ENCODE measurements at places on chromosomes 3 and 15.

GRCh38 chr3:25424614-25425013 is 3.4 kb upstream of the RARB start:
- DNase-seq = peak; percentile 76

DNA sequence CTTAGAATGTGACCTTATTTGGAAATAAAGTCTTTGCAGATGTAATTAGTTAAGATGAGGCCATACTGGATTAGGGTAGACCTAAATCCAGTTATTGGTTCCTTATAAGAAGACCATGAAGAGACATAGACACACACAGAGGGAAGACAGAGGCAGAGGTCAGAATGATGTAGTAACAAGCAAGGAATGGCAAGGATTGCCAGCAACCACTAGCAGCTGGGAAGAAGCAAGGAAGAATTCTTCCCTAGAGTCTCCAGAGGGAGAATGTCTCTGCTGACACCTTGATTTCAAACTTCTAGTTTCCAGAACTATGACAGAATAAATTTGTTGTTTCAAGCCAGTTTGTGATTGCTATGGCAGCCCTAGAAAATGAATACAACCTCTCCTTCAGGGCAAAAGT is 116.7 kb downstream of the WDR76 start:
- peak; percentile 30 for DNase-seq

- DNase-seq = no peak
Measured at GRCh38 chr15:100206643-100207042, 135.1 kb downstream of the ADAMTS17 start.

DNA sequence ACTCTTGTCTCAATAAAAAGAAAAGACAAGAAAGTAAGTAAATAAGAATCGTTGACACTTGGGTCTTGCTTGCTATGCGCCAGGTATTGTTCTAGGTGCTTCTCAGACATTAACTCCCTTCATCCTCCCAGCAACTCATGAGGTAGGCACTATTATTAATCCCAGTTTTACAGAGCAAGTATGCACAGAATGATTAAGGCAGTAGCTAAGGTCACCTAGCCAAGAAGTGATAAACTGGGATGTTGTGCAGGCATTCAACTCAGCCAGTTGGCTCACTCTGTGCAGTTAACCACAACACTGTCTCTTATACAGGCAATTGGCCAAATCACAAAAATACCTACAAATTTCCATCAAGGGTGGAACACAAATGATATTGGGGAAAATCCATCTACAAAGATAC is 1.7 kb upstream of the C3orf33 start:
- DNase-seq = no peak

- DNase-seq = no peak
Measured at GRCh38 chr3:20130106-20130505, 55.9 kb downstream of the SGO1 start.

GRCh38 chr3:166498446-166498845 is 661.2 kb upstream of the BCHE start:
- no peak for DNase-seq

DNA sequence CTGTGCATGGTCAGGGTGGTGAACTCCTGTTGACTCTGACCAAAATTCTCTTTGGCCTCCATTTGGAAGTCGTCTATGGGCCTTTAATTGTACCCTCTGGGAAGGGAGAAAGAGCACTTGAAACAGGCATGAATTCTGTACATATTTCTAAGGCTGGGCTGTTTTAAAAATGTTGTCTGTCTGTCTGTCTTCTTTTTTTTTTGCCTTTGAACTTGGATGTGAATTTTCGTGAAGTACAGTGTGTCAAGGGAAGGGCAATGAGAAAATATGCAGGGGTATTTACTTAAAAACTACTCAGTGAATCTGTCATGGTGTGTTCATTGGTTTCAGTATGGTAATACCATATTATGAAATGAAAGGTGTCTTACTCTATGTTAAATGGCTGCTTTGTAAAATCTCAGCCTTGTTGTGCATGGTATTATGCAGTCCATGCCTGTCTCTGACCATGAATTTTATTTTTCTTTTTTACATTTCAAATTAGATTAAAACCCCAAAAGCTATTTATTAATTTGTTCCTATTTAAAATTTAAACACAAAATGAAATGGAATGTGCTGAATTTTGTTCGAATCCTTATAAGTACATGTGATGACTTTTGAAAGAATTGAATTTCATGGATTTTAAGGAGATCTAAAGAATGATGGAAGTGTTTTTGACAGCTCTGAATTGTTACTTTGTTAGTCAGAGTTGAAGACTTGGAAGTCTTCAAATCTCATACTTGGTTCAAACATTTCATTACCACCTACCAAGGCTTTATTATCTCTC is 51.1 kb downstream of the RARB start:
- no peak for DNase-seq

- no peak for DNase-seq
Measured at GRCh38 chr3:174862101-174862500, 3.0 kb downstream of the NAALADL2 start.

GRCh38 chr3:192639987-192640386 is 87.4 kb downstream of the FGF12 start:
- no peak for DNase-seq

DNA sequence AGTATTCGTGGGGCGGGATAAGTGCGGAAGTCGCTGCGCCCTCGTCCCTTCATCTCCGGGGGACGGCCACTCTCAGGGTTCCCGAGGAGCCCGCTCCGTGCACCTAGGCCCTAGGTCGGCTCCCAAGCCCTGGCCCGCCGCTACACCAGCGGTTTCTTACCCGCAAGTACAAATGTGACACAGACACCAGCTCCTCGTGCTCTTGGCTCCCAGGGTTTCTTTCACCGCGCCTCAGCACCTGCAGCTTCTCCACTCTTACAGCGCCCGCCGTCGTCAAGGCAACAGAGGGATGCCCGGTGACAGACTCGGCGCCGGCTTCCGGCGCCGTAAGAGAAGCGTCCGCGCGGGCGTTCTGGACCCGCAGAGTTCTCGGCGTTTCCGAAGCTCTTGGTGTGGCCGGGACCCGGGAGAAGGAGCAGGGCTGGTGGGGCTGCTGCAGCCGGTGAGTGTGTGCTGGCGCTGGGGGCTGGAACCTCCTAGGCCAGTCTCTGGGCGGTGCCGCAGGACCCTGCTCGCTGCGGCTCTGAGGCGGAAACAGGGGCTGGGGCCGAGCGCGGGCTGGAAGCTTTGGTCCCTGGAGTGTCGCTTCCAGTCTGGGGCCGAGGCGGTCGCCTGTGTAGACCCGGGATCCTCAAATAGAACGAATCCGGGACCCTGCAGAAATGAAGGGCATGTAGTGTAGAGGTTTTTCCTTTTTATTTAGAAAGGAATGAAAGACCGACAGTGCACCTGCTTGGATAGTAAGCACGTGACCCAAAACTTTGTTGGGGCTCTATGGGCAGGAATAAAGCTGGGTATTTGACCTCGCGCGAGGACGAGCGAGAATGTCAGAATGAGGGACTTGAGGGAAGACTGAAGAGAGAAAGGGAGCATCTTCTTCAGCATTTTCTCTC is 155.4 kb upstream of the GOLGA6L4 start:
- DNase-seq = no peak

- DNase-seq = peak; percentile 59
Measured at GRCh38 chr3:38834110-38834509, 18.1 kb upstream of the SCN10A start.

DNA sequence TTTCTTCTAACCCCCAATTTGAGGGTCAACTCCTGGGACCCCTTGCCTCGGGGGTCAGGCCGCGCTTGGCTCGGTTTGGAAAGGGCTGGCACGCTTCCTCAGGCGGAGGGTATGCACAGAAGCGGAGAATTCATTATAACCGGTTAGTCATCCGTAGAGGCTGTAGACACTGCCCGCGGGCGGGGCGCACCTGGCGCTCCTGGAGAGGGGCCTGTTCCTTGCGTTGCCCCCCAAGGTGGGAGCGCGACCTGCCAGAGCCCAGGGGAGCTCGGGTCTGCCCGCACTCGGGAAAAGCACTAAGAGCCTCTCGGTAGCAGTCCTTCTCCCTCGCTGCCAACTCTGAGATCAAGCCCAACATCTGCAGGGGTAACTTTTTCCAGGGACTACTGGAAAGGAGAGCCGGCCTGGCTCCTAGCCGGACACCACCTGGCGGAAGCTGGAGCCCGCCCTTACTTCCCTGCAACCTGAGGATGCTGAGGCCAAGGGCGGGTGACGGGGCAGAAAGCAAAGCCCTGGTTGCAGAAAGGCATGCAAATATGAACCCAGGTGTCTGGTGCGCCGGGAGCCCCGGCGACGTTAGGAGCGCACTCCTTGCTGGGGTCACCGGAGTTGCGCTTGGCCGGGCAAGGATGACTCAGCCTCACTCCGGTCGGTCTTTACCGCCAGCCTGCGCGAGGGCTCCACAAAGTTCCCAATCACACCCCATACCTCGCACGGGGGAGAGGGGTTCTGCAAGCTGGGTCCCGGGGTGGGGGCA is 1.5 kb upstream of the CACNA2D3 start:
- no peak for DNase-seq

GRCh38 chr15:94004697-94005096 is 226.7 kb upstream of the MCTP2 start:
- DNase-seq = no peak

GRCh38 chr15:63909819-63910437 is 76.2 kb upstream of the HERC1 start:
- DNase-seq = peak; percentile 75

GRCh38 chr3:53728606-53729005 is 117.6 kb downstream of the CHDH start:
- DNase-seq = no peak

DNA sequence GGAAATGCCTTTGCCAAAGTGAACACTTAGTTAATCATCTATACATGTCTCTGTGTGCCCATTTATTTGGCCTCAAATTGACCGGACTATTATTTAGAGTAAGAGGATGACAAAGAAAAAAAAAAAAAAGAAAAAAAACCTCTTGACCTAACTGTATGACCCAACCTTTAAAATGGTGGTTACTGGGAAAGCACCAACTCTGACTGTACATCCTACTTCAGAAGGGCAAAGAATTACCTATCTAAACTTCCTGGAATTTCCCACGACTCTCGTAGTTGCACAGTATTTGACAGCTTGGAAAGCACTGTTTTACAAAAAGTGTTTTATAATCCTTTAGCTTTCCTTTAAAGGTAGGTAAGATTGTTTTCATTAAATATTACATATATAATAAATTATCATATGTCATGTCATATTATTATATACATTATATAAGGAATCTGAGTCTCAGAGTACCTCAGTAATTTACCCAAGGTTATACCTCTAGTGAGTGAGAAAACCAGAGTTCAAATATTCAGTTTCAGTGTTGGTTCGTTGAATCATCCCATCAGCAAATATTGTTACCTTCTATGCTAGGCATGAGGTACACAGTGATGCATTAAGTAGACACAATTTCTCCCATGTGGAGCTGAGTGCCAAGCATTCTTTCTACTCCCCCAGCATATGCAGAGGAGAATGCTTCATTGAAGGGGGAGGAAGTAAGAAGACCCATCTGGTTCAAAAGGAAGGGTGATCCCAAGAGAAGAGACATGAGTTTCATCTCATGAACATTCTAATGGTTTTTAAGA is 5.0 kb downstream of the BCL2A1 start:
- DNase-seq = no peak

GRCh38 chr15:65248511-65249255 is 37.4 kb upstream of the CILP start:
- no peak for DNase-seq

GRCh38 chr3:100075851-100076730 is 38.2 kb downstream of the FILIP1L start:
- no peak for DNase-seq

DNA sequence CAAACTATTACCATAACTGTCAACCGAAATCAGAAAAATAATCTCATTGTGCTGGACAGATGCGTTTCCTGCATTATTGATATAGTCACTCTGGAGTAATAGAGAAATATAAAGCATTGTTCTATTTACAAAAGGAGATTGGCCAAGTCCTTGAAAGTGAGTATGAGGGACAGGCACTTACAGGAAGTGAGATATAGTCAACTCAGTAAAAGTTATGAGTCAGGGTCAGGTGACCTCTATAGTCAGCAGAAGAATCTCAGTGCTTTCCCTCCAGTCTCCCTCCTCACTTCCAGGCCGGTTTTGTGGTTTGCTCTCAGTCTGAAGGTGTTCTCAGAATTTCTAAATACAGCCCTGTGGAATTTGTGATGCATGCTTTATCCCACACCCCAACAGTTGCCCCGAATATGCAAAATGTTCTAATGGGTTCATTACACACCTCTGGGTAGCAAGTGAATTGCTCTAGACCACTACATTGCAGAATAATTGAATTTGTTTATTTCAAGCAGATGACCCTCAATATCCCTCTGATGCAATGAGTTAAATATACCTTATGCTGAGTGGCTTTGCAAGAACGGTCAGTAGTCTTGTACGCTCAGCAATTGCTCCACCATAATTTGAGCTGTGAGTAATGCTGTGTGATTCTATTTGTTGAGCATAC is 787.7 kb downstream of the MCTP2 start:
- no peak for DNase-seq

- no peak for DNase-seq
Measured at GRCh38 chr3:196332168-196332567, 6.0 kb downstream of the TM4SF19 start.

DNA sequence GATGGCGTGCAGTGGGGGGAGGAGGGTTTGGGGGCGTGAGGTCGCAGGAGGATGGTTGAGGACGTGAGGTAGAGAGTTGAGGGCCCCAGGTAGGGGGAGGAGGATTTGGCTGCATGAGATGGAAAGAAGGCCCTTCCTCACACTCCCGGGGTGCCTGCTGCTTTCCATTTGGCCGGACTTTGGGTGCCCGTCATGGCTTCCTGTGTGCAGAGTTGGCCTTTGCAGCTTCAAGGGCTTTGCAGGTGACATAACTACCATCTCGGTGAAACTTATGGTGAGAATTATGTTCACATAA is 1.7 kb downstream of the MLF1 start:
- DNase-seq = no peak

GRCh38 chr3:51280176-51280575 is 104.9 kb upstream of the MANF start:
- no peak for DNase-seq

- DNase-seq = no peak
Measured at GRCh38 chr15:91456921-91457320, 356.9 kb downstream of the SV2B start.

GRCh38 chr15:32824777-32825176 is 107.0 kb downstream of the GREM1 start:
- peak; percentile 72 for DNase-seq

- DNase-seq = no peak
Measured at GRCh38 chr3:149449182-149449581, 25.3 kb upstream of the TM4SF4 start.

DNA sequence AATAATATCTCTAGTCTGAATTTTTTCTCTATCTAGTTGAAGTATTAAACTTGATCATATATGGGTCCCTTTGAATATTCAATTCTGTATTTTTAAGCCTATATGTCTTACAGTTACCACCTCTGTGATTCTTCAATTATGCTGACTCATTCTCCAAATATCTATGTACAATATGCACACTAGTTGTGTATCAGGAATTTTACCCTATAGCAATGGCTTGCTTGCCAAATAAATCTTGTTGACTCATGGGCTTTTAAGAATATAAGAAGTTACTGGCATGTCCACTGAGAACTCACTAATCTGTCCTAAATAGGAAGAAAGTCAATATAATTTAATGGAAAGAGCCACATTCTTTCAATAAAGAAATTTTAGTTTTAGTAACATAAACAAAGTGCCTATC is 656.3 kb downstream of the RBMS3 start:
- no peak for DNase-seq
